ENCODE measurements at places on chromosomes 11 and 22.

DNA sequence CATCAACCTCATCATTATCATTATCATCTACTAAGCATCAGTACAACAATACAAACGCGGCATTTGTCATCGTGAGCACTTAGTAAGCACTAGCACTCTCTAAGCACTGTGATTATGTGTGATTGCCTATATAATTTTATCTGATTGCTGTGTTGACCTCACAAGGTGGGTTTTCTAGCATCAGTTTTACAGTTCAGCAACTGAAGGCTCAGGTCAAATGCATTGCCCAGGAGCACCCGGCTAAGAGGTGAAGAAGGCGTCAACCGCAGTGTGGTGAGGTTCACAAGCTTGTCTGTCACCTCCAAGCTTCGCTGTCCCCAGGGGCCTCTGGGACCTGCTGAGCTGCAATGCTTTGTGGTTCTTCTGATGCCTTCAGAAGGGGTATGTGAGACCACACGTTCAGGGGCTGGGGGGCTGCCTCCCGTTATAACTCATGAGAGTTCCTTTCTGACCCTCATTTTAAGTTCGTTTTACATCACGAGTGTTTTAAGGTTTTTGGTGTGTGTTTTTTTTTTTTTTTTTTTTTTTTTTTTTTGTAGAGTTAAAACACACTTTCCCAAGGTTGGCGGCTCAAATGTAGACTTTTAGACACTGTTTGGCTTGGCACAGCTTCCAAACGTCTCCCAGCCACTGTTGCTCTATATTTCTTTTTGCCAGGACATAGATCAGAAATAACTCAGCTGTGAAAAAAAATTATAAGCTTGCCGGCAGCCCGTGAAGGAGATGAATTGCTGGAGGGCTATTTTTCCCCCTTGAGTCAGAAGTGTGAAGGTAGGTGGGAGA lies 33.8 kb upstream of the SCUBE1 start:
- DNase-seq = no peak

DNA sequence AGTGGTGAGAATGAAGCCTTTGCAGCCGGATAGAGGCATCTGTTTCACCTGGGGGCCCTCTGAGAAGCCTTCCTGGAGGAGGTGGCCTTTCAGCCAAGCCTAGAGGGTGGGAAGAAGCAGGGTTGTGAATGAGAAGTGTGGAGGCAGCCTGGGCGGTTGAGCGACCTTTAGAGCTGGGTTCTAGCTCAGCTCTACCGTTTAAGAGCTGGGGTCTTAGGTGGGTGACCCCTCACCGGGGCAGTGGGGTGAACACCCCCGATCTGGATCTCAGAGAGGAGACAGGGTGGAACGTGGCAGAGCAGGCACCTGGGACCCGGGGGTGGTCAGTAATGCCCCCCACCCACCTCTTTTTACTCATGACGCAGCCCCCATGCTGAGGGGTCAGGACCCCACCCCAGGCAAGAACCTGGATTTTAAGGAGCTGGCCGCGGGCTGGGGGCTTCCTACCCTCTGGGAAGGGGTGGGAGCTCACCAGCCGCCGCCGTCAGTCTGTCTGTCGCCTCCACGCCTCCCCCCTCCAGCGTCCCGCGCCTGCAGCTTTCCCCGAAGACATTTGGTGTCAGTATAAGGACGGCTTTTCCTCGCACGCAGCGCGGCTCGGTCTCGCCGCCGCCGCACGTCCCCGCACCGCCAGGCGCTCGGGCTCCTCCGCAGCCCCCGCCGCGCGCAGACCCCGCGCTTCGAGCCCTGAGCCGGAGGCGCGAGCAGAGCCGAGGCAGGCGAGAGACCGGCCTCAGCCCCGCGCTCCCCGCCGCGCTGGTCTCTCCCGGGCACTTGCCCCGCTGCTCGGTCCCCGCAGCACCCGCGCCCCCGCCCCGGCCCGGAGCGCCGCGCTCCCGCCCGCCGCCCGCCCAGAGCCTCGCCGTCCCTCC lies 13.3 kb upstream of the CACNA1I start:
- DNase-seq = no peak

- no peak for DNase-seq
Observed at GRCh38 chr22:30441088-30441487, 15.5 kb downstream of the MTFP1 start.

DNA sequence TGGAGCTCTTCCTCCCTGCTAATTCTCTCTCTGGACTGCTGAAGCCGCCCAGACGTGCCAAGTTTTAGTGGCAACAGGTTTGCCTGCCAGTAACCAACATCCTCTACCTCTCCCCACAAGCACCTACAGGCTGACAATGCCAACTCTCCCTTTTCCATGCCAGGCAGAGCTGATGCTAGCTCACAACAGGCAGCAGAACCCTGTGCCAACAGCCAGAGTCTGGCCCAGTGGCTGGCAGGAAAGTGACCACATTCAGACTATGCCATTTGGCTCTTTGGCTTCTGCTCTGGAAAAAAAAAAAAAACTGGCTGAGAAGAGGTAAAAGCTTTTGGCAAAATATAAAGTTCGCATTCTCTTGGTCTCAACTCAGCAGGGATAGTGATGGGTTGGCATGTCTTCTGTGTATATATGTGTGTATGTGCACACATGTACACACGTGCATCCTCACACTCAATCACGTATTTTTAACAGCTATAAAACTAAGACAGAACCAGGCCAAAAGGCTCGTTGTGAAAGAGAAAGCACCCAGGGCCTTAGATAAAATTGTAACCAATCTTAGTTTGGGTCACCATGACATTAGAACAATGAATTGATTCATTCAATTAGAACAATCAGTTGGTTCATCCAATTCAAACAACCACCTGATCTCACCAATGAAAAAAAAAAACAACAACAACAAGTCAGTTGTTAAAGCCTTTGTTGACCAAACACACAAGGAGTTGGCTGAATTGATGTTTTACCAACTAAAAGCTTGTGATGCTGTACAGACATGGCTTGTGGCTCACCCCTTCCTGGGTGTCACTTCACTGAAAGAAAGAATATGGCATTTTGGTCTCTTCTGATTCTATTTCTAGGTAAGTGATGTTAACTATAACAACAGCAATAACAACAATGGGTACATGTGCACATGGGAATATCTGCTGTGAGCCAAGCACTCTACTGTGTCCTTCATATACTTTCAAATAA lies 48.6 kb downstream of the TRIM29 start:
- no peak for DNase-seq

DNA sequence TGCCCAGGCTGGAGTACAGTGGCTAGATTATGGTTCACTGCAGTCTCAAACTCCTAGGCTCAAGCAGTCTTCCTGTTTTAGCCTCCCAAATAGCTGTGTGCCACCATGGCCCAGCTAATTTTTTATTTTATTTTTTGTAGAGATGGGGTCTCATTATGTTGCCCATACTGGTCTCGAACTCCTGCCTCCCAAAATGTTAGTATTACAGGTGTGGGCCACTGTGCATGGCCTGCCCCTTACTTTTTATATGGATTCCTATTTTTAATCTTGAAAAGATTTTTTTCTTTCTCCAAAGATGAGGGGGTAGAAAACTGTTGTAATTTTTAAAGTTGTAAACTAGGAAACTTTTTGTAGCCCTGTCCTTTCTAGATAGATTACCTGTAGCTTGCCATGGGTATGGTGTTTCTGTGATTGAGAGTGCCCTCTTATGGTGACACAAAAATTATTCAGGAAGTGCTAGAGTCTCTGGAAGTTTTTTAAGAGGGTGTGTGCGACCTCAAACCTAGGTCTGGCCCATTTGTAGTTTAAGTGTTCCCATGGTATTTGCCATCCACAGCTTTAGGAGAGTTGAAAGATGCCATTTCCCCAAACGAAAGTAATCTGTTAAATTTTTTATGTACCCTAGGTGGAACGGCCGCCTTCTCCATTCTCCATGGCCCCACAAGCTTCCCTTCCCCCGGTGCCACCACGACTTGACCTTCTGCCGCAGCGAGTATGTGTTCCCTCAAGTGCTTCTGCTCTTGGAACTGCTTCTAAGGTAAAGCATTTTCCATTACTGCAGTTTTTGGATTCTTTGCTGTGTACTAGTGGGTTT lies 32.4 kb downstream of the MCAM start:
- no peak for DNase-seq
